Hematopoietic multipotent progenitor cell treated with erythropoietin and hydrocortisone succinate and interleukin-3 and kit ligand, for 15 days (in vitro differentiated cells): ENCODE measurements at places on chromosomes 12 and 14.

GRCh38 chr12:15253990-15254389 lies 32.8 kb upstream of the RERG start:
- no peak for DNase-seq

- DNase-seq: no peak
Measured at GRCh38 chr14:83044001-83044400, 1510.3 kb upstream of the SEL1L start.

DNA sequence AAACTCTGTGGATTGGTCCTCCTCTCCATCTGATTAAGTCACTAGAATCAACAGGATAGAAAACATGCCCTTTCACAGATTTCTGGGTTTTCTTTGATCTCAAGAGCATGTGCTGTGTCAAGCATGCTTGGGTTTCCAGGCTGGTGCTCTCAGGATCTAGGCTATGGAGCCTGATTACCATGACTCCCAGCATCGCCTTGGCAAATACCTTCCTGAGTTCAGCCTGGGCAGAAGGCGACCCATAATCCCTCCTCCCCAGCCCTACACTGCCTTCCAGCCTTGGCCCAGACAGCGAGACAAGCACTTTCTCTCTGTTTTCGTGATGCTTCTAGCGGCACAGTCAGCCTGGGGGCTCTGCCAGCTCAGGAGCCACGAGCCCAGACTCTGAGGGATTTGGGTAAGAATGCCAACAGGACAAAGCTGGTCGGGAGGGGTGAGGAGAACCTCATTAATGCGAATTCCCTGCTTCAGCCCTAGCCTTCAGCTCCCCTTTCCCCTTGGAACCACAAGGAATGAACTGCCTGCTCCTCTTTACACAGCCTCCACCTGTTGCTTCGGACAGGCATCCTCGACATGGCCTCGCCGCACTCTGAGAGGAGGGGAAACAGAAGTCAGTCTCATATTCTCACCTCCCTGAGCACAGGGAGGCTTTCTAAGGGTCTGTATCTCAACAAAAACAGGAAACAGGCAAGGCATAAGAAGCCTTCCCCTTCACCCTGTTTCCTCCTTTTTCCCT lies 227.1 kb downstream of the MSRB3 start:
- no peak for DNase-seq

- DNase-seq: no peak
Measured at GRCh38 chr12:3559601-3560294, 68.7 kb downstream of the PRMT8 start.

- DNase-seq: peak; percentile 90
Measured at GRCh38 chr14:104680056-104680805, 9.2 kb upstream of the INF2 start.

DNA sequence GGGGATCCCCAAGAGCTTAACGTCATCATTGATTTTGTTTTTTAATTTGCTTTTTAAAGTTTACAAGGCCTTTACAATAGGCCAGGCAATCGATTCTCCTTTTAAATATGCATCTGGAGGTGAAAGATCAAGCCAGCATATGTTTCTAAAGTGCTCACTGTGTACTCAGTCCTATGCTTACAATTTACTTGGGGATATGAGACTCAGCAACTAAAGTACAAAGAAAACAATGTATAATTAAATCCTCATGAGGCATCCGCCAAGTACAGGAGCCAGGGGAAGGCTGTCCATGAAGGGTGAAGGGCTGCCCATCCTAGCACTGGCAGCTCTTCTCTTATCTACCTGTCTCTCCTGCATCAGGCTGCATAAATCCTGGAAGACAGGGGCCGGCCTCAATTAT lies 11.8 kb downstream of the CCDC92 start:
- no peak for DNase-seq

GRCh38 chr14:32167907-32168306 lies 33.9 kb upstream of the RNU6-7 start:
- DNase-seq: no peak

GRCh38 chr12:25262389-25263074 lies 11.8 kb upstream of the KRAS start:
- DNase-seq: no peak

- no peak for DNase-seq
Measured at GRCh38 chr12:111705672-111706071, 19.8 kb downstream of the ACAD10 start.

DNA sequence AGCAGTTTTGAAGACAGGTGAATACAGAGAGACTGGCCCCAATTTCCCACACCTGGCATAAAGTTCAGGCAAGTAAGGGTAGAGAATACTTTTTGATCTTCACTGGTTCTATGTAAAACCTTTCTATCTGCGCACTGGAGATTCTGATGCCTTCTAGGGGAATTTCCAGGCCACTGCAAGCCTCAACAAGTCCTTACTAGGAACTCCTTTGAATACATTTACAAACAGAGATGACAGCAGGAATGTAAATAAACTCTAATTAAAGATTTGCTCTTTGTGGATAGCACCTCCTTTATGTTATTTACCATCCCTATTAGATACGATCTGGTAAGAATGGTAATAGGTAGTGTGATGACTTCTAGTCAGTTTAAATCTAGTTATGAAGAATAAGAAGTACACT lies 69.2 kb downstream of the NTN4 start:
- no peak for DNase-seq

DNA sequence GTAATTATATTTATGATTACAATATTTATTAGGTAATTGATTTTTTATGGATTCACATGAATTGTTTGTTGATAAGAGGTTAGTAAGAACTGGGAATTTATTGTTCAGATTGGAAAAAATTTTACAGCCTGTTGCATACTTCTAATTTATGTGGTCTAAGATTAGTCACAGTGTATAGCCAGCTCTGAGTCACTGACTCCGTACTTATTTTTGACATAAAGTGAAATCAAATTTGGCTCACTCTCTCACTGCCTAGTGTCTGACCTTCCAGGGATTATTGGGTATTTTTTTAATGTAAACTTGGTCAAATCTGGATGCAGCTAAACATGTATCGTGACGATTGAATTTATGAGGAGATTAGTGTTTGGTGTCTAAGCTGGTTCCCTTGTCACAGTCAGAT lies 109.3 kb downstream of the PTPRQ start:
- DNase-seq: no peak

DNA sequence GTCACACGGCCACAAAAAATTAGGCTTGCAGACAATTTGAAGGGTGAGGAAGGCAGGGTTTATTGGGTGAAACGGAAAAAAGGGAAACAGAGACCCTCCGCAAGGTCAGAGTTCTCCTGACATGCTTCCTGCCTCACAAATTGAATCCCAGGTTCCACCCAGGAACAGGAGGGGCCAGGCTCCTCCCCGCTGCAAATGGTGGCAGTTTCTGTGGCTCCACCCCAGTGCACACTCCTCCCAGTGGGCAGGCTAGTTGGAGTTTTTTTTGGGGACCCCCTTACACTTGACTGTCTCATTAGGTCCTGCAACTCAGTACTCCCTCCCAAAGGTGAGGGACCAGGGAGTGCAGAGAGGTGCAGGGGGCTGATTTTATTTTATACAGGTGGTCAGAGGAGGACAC lies 39.4 kb upstream of the PPP1CC start:
- DNase-seq: no peak

GRCh38 chr12:49609875-49610154 lies 4.4 kb upstream of the FAM186B start:
- no peak for DNase-seq

DNA sequence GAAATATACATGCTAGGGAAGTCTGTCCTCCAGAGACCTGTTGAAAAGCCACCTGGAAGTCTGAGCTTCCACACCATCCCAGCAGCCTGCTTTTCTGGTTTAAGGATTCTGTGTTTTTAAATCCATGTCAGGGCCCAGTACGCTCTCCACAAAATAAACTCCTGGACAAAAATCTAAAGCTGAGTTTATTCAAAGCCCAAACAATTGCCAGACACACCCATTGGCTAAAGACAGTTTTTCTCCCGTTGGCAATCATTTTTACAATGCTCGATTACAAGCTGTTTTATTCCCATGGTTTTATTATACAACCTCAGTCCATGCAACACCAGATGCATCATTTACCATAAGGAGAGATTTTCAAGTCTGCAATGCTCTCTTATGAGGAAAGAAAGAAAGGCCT lies 94.5 kb downstream of the MYRFL start:
- DNase-seq: no peak

- DNase-seq: no peak
Measured at GRCh38 chr12:19450362-19450761, 11.1 kb downstream of the AEBP2 start.

GRCh38 chr14:105844810-105845724 lies 318.7 kb downstream of the TMEM121 start:
- peak; percentile 58 for DNase-seq

DNA sequence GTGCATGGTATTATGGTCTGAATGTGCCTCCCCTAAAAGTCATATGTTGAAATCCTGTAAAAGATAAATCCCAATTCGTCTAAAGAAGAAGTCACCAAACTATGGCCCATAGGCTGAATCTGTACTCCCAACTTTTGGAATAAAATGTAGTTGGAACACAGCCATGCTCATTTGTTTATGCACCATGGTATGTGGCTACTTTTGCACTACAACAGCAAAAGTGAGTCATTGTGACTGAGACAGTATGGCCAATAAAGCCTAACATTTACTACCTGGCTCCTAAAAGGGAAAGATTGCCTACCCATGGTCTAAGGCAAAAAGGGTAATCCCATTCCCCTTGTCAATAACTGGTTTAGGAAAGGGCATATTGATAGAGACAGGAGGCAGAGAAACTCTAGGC lies 101.8 kb downstream of the LRIG3 start:
- no peak for DNase-seq

DNA sequence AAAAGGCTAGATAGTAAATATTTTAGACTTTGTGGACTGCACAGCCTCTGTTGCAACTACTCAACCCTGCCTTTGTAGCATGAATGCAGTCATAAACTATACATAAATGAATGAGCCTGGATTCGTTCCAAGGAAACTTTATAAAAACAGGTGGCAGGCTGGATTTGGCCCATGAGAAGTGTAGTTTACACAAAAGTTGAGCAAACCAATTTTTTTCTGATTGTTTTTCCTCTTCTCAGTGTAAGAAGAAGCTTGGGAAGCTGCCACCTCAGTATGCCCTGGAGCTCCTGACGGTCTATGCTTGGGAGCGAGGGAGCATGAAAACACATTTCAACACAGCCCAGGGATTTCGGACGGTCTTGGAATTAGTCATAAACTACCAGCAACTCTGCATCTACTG lies 9.5 kb downstream of the OAS1 start:
- DNase-seq: no peak
